ENCODE measurements at places on chromosomes 5 and 9.
A peak's percentile ranks its signal among the peaks of the same experiment; 100 is the strongest.

DNA sequence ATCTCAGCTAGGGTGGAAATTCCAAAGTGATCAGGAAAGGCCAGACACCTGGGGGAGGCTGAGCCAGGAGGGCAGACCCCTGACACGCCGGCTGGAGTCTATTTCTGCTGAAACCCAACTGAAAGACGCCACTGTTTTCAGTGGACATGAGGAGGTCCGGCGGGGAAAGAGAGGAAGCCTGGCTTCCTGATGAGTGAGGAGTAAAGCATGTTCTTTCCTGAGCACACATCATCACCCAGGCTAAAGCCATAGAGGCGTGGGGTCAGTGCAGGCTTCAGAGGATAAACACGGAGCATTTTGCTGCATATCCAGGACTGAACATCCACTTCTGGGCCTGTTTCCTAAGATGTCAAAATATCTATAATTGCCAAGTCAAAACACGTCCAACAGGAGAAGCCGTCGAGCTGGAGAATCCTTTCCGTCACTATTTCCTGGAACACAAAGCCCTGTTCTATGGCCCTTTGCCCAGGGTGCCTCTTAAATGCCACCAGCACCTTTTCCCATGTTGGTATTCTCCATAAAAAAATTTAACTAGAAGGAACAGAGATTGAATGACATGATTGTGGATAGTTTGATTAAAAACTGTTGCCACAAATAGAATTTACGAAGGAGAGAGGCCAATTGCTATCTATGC lies 597.9 kb upstream of the ADAMTS16 start:
- H3K4me3 ChIP-seq, result no peak overlapping the region
- H3K36me3 ChIP-seq, result no peaks in the 10 kb centered on the region
- no peak for DNase-seq
- no peak overlapping the region for H3K27ac ChIP-seq
- no peaks in the 10 kb centered on the region for H3K4me1 ChIP-seq
- no peaks in the 10 kb centered on the region for H3K27me3 ChIP-seq

GRCh38 chr5:172597755-172598155 lies 43.3 kb upstream of the NEURL1B start:
- no peaks in the 10 kb centered on the region for H3K4me1 ChIP-seq
- H3K36me3 ChIP-seq, result no peaks in the 10 kb centered on the region

DNA sequence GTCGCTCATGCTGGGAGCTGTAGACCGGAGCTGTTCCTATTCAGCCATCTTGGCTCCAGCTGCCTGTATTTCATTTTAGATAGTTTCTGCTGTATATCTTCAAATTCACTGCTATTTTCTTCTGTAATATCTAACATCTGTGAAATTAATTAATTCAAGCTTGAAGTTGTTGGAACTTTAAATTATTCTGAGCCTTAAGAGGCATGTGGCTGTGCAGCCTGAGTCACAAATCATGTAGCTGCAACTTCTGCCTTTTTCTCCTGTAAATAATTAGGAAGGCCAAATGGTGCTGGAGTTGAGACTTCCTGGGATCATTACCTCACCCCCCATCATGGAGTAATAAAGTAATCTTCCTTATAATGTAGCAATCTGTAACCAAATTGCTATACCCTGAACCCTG lies 183.3 kb upstream of the PCSK5 start:
- no peak for DNase-seq
- H3K36me3 ChIP-seq, result no peaks in the 10 kb centered on the region
- H3K4me3 ChIP-seq, result no peak overlapping the region
- H3K27ac ChIP-seq, result no peak overlapping the region

DNA sequence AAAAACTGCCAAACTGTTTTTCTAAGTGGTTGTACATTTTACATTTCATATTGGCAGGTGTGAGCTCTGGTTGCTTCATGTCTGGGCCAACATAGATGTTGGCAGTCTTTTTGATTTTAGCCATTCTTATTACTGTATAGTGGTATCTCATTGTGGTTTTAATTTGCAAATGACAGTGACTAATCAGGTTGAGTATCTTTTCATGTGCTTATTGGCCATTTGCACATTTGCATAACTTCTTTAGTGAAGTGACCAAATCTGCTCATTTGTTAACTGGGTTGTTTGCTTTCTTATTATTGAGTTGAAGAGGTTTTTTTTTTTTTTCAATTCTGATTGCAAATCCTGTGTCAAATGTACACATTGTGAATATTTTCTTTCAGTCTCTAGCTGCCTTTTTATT lies 36.9 kb upstream of the MSX2 start:
- no peaks in the 10 kb centered on the region for H3K36me3 ChIP-seq
- no peak overlapping the region for H3K4me3 ChIP-seq
- no peak for DNase-seq
- H3K27me3 ChIP-seq, result peaks cover 39% of the 10 kb centered on the region
- H3K27ac ChIP-seq, result no peak overlapping the region
- no peaks in the 10 kb centered on the region for H3K4me1 ChIP-seq

DNA sequence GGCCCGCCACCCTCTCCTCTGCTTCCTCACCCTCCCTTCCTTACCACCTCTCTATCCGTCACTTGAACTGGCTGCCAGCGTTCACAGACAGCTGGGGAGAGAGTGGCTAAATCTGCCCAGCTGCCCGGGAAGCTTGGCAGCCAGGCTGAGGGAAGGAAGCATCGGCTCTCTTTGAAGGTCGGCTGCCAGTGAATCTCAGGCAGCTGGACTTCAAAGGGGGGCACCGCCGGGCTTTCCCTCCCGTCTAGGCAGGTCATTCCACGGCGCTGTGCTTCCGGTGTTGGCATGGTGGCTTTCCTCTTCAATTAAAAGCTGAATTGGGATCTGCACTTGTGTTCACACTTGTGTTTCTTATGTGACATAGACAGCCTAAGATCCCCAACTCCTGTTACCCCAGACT lies 174.0 kb downstream of the GDNF start:
- no peak overlapping the region for H3K4me3 ChIP-seq
- no peak for DNase-seq
- no peak overlapping the region for H3K27ac ChIP-seq
- H3K4me1 ChIP-seq, result peaks cover 36% of the 10 kb centered on the region
- H3K27me3 ChIP-seq, result no peaks in the 10 kb centered on the region

GRCh38 chr9:135850737-135851136 lies 56.6 kb downstream of the CAMSAP1 start:
- peaks cover 5% of the 10 kb centered on the region for H3K4me1 ChIP-seq
- no peak overlapping the region for H3K27ac ChIP-seq
- no peak for DNase-seq
- H3K27me3 ChIP-seq, result no peaks in the 10 kb centered on the region
- H3K36me3 ChIP-seq, result no peaks in the 10 kb centered on the region

DNA sequence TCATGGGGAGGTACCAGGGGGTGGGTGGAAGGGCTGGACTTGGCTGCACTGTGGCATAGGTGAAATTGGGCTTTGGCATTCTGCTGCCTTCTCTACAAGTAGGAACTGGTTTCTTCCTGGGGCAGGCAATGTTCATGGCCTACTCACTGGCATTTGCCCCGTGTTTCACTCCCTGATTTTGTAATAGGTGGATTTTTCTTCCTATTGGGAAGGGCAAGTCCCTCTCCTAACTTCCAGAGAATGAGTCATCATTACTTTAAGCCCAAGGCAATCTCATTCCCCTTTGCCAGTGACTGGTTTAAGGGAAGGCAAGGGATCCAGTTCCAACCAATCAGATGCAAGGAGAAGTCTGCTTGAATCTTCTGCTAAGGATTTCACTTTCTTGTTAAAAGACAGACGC lies 67.9 kb upstream of the ANKRD55 start:
- H3K27ac ChIP-seq, result no peak overlapping the region
- no peaks in the 10 kb centered on the region for H3K36me3 ChIP-seq
- H3K27me3 ChIP-seq, result no peaks in the 10 kb centered on the region
- DNase-seq, result peak; percentile 26
- H3K4me3 ChIP-seq, result no peak overlapping the region
- H3K4me1 ChIP-seq, result no peaks in the 10 kb centered on the region
